D721Med (cell line): ENCODE measurements at places on chromosomes 6 and 20.

- DNase-seq: no peak
Observed at GRCh38 chr6:151095538-151096254, 144.1 kb upstream of the AKAP12 start.

GRCh38 chr20:36538026-36538722 is 3.1 kb upstream of the MYL9 start:
- DNase-seq: no peak

GRCh38 chr6:34071884-34072379 is 74.0 kb downstream of the GRM4 start:
- DNase-seq: no peak

GRCh38 chr20:1801225-1801928 is 93.8 kb upstream of the SIRPA start:
- no peak for DNase-seq

DNA sequence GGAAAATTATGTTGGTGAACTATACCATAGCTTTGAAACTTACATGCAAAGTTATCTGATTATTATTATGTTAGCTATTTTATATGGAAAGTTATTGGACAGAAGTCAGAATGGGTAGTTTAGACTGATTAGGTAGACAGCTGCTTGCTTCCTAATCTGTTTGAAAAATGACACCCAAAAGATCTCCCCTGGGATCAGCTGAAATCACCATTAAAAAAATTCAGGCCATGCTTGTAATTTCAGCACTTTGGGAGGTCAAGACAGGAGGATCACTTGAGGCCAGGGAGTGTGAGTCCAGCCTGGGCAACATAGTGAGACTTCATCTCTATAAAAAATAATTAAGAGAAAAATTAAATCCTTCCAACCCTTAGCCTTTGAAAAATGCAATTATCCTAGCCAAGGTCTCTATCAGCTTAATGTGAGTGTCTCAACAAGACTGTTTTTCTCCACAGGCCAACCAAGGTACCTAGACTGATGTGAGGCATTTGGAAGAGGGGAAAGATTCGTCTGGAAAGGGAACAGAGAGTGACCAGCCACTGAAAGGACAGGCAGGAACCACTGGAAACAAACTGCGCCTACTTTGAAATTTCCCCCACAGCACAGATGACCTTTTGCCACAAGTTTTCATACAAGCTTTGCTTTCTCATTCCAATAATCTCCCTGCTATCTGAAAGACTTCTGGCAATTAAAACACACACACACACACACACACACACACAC is 232.3 kb downstream of the GMPR start:
- DNase-seq: no peak

DNA sequence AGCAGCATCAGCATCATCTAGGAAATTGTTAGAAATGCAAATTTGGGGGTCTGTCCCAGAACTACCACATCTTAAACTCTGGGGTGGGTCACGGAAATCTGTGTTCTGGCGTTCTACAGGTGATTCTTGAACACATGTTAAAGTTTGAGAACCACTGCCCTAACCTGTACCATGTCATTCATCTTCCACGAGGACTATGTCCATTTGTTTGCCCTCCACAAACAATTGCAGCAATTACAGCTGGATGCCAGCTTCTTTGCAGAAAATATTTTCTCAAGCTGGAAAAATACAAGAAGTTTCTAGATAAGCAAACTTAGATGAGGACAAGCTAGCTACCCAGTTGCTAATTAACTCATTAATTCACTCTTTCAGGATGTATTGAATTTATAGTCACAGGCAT is 54.1 kb downstream of the MAFB start:
- no peak for DNase-seq

DNA sequence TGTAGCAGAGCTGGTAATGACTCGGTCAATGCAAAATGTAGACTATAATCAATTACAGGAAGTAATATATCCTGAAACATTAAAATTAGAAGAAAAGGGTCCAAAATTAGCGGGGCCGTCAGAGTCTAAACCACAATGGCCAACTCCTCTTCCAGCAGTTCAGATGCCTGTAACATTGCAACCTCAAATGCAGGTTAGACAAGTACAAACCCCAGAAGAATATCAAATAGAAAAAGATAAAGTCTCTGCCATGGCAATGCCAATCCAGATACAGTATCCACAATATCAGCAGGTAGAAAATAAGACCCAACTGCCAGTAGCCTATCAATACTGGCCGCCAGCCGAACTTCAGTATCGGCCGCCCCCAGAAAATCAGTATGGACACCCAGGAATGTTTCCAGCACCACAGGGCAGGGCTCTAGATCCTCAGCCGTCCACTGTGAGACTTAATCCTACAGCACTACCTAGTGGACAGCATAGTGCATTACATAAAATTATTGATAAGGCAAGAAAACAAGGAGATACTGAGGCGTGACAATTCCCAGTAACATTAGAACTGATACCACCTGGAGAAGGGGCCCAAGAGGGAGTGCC is 158.4 kb downstream of the GPX5 start:
- DNase-seq: no peak

DNA sequence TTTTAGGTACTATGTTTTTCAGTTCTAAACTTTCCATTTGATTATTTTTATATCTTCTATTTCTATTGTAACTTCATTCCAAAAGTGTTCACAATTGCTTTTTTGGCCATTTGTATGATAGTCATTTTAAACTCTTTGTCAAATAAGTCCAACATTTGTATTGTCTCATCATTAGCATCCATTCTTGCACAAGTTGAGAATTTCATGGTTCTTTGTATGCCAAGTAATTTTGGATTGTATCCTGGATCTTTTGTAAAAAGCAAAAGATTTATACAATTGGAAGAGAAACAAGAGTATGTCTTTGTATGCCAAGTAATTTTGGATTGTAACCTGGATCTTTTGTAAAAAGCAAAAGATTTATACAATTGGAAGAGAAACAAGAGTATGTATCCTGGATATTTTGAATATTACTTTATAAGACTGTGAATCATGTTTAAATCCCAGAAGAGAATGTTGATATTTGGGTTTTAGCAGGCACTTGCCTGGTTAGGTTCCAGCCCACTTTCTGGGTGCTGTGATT is 36.9 kb upstream of the NT5E start:
- DNase-seq: no peak

- no peak for DNase-seq
Observed at GRCh38 chr6:42845327-42845694, 34.1 kb upstream of the RPL7L1 start.

DNA sequence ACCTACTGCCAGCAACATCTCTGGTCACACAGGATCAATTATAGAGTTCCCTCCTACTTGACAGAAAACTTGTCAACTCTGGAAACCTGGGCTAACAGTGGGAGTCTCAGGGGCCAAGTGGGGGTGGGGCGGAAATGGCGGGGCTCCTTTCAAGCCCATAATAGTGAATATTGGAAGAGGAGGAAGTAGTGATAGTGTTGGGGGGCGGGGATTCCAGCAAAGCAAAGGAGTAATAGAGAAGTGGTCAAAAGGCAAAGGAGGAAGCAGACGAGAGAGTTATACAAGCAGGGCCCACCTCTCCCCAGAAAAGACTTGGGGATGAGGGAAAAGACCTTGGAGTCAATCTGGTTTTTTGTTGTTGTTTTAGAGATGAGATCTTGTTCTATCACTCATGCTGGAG is 2.1 kb downstream of the DEF6 start:
- no peak for DNase-seq

- no peak for DNase-seq
Observed at GRCh38 chr6:150008588-150008987, 16.7 kb downstream of the RAET1L start.
